ENCODE measurements at places on chromosomes 12 and 14.

DNA sequence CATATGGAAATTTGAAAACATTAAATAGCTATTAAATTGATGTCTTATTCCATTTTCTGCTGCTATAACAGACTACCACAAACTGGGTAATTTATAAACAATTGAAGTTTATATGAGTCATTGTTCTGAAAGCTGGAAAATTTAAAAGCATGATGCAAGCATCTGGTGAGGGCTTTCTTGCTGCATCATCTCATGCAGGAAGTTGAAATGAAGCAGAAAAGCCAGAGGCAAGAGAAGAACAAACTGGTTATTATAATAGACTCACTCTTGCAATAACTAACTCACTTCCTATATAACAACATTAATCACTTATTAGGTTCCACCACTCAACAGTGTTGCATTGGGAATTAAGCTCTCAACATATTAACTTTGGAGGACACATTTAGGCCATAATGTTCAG lies 1277.4 kb downstream of the LRFN5 start:
- DNase-seq, result no peak

DNA sequence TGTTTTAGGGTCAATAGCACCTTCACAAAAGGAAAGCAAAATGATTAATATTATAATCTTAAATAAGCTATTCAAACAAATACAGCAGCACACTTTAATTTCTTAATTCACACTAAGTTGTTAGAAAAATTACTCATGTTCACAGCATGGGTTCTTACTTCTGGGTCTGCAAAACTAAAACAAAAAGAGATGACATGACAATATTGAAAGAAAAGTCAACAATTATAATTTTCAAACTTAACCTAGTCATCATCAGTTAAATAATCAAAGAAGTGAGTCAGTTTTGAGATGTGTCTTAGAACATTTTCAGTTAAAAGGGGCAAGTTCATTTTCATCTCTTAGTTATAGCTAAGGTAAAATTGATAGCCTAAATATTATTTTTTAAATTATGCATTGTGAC lies 47.7 kb upstream of the RMST start:
- no peak for DNase-seq

DNA sequence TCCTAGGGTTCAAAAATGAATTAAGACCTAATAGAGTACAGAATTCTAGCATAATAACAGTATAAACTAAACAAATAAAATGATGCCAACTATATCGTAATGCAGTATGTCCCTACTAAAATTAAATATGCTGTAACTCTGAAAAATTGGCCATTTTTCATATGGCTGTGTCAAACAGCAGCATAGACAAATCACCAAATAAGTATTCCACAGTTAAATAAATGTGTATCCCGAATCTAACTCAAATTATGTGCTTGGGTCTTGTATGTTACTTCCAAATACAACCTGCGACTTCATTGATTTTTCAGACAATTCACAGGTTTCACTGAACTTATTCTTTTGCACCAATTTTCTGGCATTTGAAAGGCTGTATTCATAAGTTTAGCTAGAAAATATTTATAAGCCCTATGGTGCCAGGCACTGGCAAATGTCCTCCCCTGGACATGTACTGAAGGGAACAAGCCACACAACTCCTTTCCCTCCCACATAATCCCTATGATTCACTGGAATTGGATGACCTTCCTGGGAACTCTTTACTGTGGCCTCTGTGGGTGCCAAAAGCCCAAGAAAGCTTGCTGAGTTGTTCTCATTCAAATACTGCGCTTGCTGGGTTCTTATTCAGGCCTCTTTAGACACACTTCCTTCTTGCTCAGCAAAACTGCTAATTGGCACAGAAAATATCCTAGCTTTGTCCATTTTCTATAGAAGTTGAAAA lies 108.8 kb downstream of the KITLG start:
- no peak for DNase-seq

- no peak for DNase-seq
These were observed 7.4 kb downstream of the CIT start for GRCh38 chr12:119869720-119870119.

- no peak for DNase-seq
These were observed 341.1 kb downstream of the BTG1 start for GRCh38 chr12:91804533-91804932.

DNA sequence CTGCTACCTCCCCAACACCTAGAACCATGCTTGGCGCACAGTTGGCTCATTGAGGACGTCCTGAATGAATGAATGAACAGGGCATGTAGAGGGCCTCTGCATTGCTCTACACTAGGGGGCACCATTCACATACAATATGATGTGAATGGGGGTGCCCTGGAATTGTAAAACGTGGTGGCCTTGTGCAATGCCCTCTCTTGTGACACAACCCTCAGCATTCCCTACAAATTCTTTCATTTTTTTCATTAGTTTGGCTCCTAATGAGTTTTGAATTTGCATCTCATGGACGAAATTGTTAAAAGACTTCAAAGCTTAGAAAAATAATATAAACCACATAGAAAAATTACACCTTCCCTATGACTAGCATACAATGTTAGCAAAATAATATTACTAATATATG lies 2.3 kb upstream of the DIO2 start:
- peak; percentile 5 for DNase-seq

DNA sequence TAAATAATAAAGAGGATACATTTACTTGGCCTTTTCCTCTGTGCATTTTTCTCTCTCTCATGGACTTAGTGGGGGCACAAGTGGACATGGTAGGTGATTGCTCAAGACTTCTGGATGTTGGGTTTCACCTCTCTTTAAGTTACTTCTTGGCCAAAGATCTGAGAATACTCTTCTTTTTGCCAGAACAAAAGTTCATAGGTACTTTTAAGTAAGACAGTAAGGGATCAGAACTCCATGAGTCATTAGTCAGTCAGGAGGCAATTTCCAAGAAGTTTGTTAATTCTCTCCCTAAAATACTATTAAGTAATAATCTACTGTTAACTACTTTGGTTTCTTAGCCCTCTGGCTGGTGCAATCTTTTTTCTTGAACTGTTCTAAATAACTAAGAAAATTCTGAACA lies 84.2 kb downstream of the GRIP1 start:
- DNase-seq, result no peak

GRCh38 chr14:37061697-37062096 lies 110.7 kb downstream of the SLC25A21 start:
- no peak for DNase-seq

DNA sequence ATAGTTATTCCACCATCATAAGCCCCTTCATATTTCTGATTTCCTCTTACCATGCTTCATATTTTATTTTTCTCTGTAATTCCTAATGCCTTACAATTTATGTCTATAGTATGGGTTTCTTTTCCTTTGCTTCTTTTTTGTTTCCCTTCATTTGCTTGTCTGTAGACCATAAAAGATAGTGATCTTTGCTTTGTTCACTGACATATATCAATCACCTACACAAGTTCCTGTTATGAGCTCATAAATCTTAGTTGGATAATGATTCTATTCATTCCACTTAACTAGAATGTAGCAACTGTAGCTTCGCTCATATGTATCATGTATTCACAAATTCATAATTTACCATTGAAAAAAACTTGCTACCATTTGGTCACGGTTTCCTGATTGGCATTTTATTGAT lies 388.8 kb upstream of the ATXN7L3B start:
- DNase-seq, result no peak

DNA sequence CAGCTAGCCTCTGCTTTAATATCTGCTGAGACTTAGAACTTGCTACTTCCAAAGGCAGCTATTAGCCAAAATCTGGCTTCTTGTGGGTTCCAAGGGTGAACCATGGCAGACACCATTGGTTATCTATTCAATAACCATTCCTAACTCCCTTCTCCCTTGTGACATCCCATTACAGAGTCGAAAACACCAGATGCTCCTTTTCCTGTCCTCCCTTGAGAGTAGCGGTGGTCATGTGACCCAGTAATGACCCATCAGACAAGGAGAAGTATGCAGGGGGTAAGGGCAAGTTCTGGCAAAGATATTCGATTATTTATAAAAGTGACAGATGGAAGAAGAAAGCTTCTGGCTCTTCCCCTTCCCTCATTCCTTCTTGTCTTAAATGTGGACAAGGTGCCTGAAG lies 20.1 kb downstream of the TGFB3 start:
- no peak for DNase-seq

DNA sequence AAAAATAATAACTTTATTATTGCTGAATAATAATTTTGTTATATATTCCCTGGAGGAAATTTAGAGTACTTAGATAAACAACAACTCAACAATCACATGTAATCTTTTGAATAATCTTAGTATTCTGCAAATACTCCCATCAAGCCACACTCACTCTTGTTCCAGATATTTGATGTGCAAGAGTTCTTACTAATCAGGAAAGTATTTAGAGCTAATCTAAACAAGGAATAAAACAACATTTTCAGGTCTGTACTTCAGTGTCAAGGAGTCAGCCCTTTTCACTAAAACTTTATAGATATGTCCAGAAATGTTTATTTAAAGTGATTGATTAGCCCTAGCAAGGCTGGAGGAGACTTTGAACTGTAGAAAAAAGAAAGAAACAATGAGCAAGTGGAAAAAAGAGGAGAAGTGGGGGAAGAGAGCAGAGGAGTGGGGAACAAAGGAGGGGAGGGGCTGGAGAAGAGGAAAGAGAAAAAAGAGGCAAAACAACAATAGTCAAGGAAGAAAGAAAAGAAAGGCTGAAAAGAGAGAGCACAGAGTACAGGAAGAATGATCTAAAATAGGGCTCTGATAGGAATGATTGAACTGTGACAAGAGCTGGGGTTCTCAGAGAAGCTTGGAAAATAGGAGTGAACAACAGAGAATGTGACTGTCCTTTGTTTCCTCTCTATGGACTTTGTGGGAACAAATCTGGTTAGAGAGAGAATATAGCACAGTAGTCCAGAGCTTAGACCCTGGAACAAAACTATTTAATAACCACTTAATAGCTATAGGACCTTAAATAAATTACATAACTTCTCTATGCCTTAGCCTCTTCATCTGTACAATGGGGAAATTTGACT lies 238.7 kb downstream of the AKAP6 start:
- no peak for DNase-seq

DNA sequence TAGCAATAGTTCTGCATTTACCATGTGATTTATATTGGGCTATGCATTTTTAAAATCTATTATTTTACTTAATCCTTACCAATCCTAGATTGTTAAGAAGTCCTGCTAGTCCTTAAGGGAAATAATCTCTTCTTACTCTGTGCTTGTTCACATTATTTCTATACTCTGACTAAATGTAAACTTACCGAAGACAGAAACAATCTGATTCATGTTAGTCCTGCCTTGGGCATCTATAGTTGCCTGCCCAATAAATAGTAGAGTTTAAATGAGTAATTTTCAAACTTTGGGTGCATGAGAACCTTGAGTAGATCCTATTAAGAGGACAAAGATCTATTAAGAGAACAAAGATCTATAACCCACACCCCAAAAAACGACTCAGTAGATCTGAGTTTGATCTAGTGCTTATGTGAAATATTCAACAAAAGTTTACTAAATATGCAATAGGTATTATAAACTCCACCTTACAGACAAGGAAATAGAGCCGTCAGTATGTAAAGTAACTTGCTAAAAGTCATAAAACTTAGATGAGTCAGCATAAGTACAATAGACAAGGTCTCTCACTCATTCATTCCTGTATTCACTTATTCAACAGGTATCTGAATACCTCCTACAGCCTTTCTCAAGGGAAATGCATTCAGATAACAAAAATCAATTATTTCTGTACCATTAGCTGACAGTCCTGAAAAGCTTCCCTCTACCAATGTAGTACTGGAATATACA lies 127.6 kb downstream of the PAWR start:
- no peak for DNase-seq

- DNase-seq, result no peak
These were observed 597 bp upstream of the GLTP start for GRCh38 chr12:109880938-109881337.

- DNase-seq, result no peak
These were observed 128.4 kb downstream of the TTC8 start for GRCh38 chr14:88952901-88953300.

GRCh38 chr12:101779626-101780025 lies 40.4 kb upstream of the SYCP3 start:
- DNase-seq, result no peak

- no peak for DNase-seq
These were observed 10.1 kb upstream of the SLC6A15 start for GRCh38 chr12:84922693-84923092.

DNA sequence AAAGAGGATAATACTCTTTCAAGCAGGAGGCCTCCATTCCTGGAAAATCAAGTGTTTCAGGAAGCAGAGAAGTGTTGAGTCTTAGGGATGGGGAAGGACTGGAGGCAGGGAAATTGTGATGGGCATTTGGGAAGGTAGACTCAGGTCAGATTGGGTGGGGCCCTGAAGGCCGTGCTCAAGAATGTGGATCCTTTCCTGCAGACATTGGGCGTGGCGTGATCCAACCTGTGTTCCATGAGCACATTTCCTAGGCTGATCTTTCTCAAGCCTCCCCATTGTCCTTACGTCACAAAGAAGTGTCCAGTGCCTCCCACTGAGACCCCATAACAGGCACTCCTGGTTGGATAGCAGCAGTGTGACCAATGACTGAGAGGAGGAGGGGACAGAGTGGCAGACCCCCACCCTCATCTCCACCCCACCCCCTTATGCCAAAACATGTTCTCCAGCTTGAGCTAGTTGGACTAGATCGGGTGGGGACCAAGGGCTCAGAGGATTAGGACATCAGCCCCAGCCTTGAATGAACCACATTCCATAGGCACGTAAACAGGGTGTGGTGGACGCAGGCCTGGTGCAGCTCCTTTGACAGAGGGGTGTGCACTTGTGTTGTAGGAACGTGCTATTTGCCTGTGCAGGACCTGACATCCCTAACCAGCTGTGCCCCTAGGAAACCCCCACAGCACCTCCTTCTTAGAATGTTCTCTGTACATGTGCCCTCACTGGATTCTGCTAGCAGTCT lies 76.8 kb downstream of the TTC9 start:
- no peak for DNase-seq

DNA sequence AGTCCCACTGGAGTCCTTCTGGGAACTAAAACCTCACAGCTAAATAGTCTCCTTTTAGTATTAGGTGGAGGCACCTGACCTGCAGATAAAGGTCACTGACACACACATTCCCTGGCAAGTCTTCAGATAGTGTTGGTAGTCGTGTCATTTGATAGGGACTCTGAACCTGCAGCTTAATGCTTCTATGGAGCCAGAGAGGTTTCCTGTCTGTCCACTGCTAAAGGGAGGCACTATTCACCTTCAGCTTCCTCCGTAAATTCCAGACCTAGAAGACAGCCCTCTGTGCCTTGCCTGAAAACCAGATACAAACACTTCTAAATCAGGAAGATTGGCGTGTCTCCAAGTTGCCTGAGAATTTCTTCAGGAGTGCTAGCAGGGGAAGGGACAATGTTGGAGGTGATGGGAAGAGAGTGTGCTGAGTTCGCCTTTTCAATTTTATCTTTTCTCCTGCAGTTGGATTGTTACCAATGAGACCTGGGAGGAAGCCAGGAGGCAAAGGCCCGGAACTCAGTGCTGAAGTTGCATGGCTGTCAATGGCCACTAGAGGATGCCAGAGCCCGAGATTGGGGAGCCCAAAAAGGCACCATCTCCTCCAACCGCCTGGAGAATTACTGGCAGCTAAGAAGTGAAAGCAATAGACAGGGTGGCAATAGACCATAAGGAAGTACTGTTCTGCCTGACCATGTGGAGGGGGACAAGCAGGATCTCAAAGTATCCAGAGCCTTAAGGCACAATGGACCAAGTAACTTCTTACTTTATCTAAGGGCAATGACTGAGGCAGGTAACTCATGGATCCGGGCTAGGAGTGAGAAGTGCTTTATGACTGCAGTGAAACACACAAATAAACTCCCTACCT lies 81.6 kb upstream of the SCAF11 start:
- DNase-seq, result peak; percentile 26

All from NK-92 treated with Interleukin-12 subunit alpha and Interleukin-12 subunit beta, amount 100 ng/mL, for 24 hours (cell line).